AG09319 (cell line): ENCODE measurements at places on chromosomes 11 and 22.
A peak's percentile ranks its signal among the peaks of the same experiment; 100 is the strongest.

GRCh38 chr22:38431266-38432010 lies 23.6 kb downstream of the KCNJ4 start:
- no peak for DNase-seq

- peak; percentile 93 for DNase-seq
These were observed 18.8 kb downstream of the SNX19 start for GRCh38 chr11:130897262-130898182.

DNA sequence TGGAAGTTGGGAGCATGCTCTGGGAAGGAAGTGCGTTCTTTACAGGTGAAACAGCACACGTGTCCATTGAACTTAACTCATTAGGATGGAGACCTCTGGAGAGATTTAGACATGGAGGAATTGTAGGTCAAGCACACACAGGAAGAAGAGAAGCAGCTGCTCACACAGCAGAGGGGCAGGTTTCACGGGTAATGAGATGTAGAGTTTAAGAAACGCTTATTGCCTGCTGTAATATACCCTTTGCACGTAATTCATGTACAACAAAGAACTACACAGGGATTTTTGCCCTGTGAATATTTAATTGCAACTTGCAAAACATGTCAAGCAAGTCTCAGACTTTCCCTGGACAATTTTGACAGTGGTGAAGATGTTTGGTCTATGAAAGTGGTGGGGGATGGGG lies 508.0 kb downstream of the OPCML start:
- DNase-seq: no peak

DNA sequence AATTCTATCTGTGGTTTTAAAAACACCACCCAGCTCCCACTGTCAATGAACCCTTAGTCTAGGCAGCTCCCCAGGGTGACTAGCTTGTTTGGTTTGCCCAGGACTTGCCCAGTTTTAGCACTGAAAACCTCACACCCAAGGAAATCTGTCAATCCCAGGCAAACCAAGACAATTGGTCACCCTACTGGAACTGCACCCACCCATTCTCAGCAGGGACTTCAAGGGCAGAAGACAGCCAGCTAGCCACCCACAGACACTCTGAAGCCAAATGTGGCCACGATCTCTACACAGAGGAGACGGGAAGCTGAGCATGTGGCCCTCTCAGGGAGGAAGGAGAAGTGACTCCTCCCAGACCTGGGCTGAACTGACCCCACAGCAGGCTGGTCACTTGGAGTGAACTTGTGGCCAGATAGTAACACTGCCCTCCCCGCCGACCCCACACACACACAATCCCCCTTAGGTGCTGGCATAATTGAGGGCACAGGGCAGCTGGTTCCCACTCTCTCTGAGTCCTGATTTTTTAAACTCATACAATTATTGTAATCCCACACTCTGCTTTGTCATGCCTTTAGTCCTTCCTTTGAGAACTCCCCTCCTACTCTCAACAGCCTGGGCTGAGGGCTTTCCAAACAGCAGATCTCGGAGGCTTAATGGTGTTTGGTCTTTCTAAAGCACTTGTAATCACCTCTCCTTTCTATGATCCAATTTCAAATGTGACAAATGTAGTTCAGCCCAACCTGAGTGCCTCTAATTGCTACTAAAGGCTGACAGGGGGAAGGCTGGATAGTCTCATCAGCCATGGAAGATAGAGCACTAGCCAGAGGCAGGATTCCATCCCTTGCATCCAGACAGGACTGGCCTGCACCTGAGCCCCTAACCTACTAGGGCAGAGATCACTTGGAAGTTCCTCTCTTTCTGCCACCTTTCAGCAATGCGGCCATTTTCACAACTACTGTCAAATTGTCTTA lies 74.7 kb upstream of the DRD2 start:
- no peak for DNase-seq

GRCh38 chr11:110759972-110760381 lies 47.7 kb upstream of the ARHGAP20 start:
- DNase-seq: no peak

DNA sequence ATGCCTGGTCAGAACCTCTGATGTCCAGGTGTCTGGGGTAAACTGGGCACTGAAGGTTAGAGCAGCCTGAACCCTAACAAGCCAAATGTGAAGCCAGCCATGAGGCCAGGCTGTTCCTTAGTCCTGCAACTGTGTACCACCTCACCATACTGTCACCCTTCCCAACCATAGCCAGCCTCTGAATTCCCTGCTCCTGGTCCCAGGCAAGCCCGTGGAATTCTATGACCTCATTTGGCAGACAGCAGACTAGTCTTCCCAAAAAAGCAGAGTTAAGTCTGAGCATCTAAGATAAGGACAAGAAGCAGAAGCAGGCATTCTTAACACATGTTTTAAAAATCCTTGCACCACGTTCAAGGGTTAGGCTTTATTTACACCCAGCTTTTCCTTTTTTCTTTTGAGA lies 134.8 kb downstream of the C11orf58 start:
- DNase-seq: no peak

- no peak for DNase-seq
These were observed 1.5 kb downstream of the ZC3H7B start for GRCh38 chr22:41302811-41303210.

DNA sequence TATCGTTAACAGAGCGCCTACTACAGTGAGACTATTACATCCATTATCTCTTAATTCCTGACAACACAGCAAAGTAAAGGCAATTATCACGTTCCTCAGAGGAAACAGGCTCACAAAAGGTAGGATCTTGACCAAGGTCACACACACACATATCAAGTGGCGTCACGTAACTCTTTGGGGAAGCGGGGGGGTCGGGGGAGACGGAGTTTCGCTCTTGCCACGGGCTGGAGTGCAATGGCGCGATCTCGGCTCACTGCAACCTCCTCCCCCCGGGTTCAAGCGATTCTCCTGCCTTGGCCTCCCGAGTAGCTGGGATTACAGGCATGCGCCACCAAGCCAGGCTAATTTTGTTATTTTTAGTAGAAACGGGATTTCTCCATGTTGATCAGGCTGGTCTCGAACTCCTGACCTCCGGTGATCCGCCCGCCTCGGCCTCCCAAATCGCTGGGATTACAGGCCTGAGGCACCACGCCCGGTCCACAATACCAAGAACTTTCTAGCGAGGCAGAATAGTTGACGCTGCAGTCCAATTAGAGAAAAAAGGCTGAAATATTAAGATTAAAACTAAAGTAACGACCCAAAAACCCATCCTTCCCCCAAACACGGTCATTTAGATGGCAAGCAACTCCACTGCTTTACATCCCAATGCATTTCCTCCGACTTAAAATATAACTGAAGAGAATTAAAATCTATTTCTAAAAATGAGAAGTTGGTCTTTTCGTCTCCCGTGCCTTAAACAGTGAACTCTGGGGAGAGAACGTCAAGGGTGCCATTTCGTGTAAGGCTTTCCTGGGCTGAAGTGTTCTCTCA lies 1.2 kb downstream of the DDX17 start:
- DNase-seq: no peak

GRCh38 chr22:35590634-35591295 lies 26.4 kb downstream of the MB start:
- no peak for DNase-seq

- peak; percentile 66 for DNase-seq
These were observed 59.2 kb downstream of the CACNG2 start for GRCh38 chr22:36644333-36644757.

DNA sequence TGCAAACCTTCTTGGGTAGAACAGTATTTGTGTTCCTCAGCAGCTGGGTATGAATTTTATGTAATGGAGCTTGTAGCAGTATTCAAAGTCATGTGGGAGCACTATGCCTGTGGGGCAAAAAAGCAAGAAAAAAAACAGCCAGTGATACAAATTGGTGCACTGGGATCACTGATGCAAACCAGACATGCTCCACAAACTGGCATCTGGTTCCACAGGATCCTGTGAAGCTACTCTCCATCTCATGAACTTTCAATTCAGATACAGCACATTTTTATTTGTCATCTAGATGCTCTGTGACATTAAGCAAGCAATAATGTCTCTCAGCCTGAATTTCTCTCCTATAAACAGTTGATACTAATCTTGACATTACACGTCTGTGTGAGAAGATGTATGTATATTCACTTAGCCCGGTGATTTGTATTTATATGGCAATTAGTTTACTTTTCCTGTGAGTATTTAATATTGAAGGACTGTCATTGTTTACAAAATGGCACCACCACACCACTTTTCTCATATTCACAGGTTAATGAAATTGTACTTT lies 208.5 kb upstream of the GRIA4 start:
- no peak for DNase-seq

DNA sequence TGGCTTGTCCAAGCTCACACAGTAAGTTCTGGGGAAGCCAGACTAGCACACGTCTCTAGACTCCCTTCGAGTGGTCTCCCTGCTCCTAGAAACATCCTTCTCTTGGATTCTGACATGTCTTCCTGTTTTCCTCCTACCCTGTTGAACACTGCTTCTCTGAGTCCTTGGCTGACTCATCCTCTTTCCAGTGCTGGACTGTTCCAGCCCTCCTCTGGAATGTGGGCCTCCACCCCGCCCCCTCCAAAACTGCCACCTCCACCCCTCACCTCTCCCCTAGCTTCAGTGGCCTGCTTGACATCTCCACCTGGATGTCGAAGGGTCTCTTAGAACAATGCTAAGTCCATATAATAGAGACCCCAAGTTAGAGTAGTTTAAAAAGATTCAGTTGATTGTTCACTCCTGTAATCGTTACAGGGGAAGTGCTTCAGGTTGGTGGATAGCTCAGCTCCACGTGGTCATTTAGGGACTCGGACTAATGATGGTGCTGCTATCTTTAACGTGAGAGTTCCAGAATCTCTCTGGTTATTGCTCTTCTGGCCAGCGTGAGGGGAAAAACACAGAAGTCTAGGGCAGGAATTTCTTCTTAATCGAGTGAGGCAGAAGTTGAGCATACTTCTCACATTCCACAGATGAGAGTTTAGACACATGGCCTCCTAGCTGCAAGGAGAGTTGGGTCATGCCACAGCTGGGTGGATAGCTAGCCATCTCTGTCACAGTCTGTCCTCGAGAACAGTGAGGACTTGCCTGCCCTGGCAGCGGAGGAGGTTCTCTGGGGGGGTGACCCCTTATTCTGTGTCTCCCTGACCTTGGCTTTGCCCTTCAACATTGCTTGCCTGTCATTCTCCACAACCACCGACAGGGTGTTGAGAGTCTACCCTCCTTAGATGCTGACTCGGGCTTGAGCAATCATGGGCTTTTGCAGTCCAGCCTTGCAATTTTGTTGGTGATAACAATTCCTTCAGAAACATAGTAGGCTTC lies 4.7 kb upstream of the C11orf96 start:
- no peak for DNase-seq

- DNase-seq: no peak
These were observed 104.6 kb downstream of the ATXN10 start for GRCh38 chr22:45776313-45776585.

GRCh38 chr11:70536051-70536877 lies 137.9 kb downstream of the CTTN start:
- DNase-seq: no peak
